ENCODE measurements at places on chromosomes 1 and 21.
A peak's percentile ranks its signal among the peaks of the same experiment; 100 is the strongest.

- peaks cover 9% of the 10 kb centered on the region for H3K27me3 ChIP-seq
- H3K4me1 ChIP-seq: peaks cover 3% of the 10 kb centered on the region
- DNase-seq: no peak
- no peak overlapping the region for H3K27ac ChIP-seq
These were observed 13.9 kb downstream of the CELSR2 start for GRCh38 chr1:109263234-109263596.

DNA sequence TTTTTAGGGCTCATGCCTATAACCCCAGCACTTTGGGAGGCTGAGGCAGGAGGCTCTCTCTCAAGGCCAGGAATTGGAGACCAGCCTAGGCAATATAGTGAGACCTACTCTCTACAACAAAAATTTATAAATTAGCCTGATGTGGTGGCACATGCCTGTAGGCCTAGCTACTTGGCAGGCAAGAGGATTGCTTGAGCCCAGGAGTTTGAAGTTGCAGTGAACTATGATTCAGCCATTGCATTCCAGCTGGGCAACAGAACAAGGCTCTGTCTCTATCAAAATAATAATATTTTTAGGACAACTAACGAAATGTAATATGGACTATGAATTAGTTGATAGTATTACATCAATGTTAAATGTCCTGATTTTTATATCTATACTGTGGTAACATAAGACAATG, 68.8 kb upstream of the ARID1A start:
- H3K27ac ChIP-seq: no peak overlapping the region
- H3K4me1 ChIP-seq: peaks cover 3% of the 10 kb centered on the region
- no peaks in the 10 kb centered on the region for H3K36me3 ChIP-seq
- H3K27me3 ChIP-seq: peaks cover 4% of the 10 kb centered on the region
- H3K4me3 ChIP-seq: no peak overlapping the region

- peaks cover 17% of the 10 kb centered on the region for H3K27me3 ChIP-seq
- no peaks in the 10 kb centered on the region for H3K36me3 ChIP-seq
- DNase-seq: peak; percentile 42
- no peak overlapping the region for H3K4me3 ChIP-seq
These were observed 114.0 kb downstream of the KCNN3 start for GRCh38 chr1:154755858-154756730.

DNA sequence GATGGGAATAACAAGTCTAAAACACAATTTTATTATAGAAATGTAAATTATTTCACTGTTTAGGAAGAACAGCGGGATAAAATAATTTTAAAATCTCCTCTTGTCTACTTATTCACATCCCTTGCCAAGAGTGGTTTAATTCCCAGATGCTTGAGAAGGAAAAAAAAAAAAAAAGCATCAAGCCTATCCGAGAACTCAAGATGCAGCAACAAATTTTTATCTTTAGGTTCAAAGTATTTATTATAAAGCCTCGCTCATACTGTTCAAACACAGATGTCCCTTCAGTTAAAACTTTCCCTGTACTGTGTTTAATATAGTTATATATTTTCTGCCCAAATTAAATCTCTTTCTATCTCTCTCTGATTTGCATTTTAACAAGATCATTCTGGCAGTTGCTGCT, 1615.8 kb downstream of the PLA2G4A start:
- H3K27me3 ChIP-seq: no peaks in the 10 kb centered on the region
- no peaks in the 10 kb centered on the region for H3K4me1 ChIP-seq
- H3K4me3 ChIP-seq: no peak overlapping the region
- DNase-seq: no peak

- H3K27ac ChIP-seq: no peak overlapping the region
- H3K4me1 ChIP-seq: no peaks in the 10 kb centered on the region
- DNase-seq: no peak
- no peaks in the 10 kb centered on the region for H3K27me3 ChIP-seq
- no peaks in the 10 kb centered on the region for H3K36me3 ChIP-seq
These were observed 803.1 kb downstream of the USP25 start for GRCh38 chr21:16532840-16533239.

GRCh38 chr1:162347281-162347680, 29.4 kb downstream of the SPATA46 start:
- DNase-seq: no peak
- H3K36me3 ChIP-seq: no peaks in the 10 kb centered on the region
- peaks cover 10% of the 10 kb centered on the region for H3K27me3 ChIP-seq
- no peak overlapping the region for H3K27ac ChIP-seq
- H3K4me1 ChIP-seq: no peaks in the 10 kb centered on the region

DNA sequence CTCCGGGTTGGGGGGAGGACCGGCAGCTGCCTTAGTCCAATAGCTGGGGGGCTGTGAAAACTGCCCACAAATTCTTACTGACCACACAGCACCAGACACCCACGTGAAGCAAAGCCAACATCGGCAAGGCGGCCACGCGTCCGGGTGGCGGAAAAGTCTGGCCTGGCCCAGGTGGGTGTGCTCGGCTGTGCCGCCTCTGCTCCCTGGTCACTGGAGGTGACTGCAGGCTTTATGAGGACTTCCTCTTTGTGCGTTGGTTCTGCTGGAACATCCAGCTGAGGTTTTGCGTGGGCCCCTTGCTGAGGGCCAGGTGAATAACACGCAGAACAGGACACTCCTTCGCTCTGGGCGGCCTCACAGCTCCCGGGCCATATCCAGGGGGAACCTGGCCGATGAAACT, 35.4 kb downstream of the FAAP20 start:
- no peaks in the 10 kb centered on the region for H3K27me3 ChIP-seq
- peaks cover 10% of the 10 kb centered on the region for H3K4me1 ChIP-seq
- H3K36me3 ChIP-seq: peaks cover 8% of the 10 kb centered on the region
- no peak for DNase-seq

DNA sequence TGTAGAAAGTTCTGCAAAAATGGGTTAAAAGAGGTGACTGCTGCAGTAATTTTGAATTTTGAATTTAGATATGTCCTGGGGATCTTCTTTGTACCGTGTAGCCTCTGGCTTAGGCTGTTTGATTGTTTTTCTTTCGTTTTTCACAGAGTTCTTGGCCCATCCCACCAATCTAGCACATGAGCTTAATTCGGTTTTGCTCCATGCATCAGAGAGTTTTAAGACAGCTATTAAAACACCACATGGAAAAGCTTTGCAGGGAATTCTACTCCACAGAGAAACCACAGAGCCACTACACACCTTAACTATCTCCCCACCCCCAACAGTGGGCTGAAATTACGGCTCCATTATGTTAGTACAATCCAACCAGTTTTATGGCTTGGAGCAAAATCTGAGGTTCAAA, 25.5 kb downstream of the SPAG17 start:
- no peak overlapping the region for H3K27ac ChIP-seq
- DNase-seq: no peak
- H3K36me3 ChIP-seq: no peaks in the 10 kb centered on the region

DNA sequence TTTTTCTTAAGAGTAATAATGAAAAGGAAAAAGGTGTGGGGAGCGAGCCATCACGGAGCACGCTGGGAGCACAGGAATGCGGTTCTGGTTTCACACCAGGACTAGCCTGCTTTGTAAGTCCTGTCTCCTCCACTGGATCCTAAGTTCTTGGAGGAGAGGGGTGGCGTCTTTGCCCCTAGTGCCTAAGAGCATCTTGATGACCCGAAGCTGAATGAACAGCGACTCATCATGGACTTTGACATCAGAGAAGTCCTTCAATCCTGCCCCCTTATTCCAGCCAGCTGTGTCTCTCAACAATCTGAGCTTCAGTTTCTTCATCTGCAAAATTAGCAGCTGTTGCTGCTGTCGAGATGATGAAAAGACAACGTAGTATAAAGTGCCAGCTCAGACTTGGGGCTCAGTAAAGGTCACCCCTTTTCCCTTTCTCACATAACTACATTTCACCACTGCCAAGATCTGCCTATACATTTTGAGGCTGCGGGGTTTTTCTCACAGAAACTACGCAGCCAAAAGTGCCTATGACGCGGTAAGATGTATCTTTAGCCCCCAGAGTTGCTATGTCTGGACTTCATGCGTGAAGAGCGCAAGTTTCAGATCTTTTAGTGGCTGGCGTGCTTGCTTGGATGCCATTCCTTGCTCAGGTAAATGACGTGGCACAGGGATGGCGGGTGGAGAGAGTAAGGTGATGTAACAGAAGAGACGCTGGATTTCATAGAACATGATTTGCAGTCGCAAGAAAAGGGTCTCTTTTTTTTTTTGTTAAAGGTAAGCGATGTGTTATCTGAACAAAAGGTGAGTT, 4.9 kb upstream of the PRDM2 start:
- peaks cover 5% of the 10 kb centered on the region for H3K36me3 ChIP-seq
- peaks cover 18% of the 10 kb centered on the region for H3K27me3 ChIP-seq
- H3K27ac ChIP-seq: no peak overlapping the region
- H3K4me3 ChIP-seq: no peak overlapping the region

- peaks cover 45% of the 10 kb centered on the region for H3K36me3 ChIP-seq
- no peaks in the 10 kb centered on the region for H3K27me3 ChIP-seq
- no peak overlapping the region for H3K27ac ChIP-seq
- no peak for DNase-seq
These were observed 28.8 kb downstream of the PIK3C2B start for GRCh38 chr1:204465546-204466415.

DNA sequence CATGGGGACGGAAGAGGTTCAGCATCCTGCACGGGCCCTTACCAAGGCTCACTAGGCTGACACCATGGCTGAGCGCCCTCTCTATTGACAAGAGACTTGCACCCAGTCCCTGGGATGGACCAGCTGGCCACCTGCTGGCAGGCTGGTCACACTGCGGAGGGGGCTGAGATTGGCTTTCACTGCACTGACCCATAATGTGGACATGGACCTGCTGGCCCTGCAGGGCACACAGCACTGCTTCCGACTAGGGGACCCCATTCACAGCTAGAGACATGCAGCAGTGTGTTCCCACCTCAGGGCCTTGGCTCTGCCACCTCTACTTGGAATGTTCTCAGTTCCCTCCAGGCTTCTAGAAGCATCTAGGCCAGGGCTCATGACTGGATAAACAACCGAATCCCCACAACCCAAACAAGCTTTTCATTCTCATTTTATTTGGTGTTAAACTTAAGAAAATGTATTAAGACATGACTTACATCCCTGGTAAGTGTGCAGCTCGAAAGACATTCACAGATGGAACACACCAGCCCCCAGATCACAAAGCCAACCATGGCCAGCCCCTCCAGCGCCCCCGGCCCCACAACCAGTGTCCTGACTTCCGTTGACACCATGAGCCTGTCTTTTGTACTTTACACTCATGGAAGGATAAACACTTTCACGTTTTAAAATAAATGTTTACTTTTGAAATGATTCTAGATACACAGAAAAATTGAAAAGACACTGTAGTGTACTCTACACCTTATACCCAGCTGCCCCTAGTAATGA, 9.3 kb upstream of the SRARP start:
- DNase-seq: peak; percentile 60
- H3K27me3 ChIP-seq: peaks cover 29% of the 10 kb centered on the region
- H3K4me3 ChIP-seq: no peak overlapping the region
- H3K27ac ChIP-seq: no peak overlapping the region
- H3K4me1 ChIP-seq: no peaks in the 10 kb centered on the region
- no peaks in the 10 kb centered on the region for H3K36me3 ChIP-seq

DNA sequence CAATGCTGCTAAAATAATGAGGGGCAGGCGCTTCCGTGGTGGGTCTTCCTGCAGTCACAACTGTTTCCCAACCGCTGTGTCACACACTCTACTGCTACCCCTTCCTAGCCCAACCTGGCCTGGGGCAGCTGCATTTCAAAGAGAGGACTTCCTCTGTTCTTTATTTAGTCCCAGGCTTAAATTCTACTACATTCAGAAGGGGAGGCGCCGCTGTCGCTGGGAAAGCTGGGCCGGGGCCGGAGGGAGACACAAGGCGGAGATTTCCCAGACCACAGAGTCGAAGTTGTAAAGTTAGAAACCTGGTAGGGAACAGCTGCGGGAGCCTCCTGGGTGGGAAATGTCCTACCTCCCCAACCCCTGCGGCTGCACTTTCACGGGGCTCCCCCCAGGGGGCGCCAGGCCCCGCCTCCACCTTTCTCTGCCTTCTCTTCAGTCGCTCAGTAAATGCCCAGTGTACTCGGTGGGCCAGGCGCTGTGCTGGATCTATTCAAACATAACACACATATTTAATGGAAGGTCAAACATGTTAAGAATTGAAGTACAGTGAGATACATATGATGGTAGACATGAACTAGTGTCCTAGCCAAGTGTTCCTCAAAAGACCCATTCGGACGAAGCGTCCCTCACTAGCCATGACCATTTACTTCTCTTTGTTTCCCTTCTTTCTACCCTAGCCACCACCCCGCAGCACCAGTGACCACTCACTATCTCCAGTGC, 23.1 kb downstream of the DYRK3 start:
- no peak overlapping the region for H3K27ac ChIP-seq
- H3K27me3 ChIP-seq: peaks cover 68% of the 10 kb centered on the region
- H3K4me1 ChIP-seq: peaks cover 12% of the 10 kb centered on the region
- no peaks in the 10 kb centered on the region for H3K36me3 ChIP-seq
- no peak overlapping the region for H3K4me3 ChIP-seq

DNA sequence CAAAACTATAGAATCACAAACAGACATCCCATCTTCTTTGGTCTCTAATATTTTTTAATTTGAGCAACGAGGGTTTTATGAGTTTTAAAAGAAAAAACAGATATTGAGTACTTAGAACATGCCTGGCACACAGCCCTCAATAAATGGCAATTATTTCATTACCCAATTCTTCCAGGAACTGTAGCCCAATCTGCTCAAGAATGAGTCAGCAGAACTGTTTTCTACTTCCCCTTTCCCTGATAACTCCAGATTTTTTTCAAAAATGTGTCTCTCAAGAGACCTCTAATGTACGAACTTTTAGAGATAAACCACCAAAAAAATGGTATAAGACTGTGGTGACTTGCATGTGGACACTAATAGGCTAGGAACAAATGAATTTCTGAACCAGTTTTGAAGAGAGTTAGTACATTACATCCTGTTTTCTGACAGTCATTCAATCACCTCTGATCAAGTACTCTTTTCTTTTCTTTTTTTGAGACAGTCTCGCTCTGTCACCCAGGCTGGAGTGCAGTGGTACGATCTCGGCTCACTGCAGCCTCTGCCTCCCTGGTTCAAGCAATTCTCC, 11.5 kb downstream of the ABL2 start:
- H3K4me3 ChIP-seq: no peak overlapping the region
- no peaks in the 10 kb centered on the region for H3K27me3 ChIP-seq
- peaks cover 12% of the 10 kb centered on the region for H3K4me1 ChIP-seq
- no peak for DNase-seq
- peak overlapping the region; percentile 52 for H3K27ac ChIP-seq

- no peaks in the 10 kb centered on the region for H3K36me3 ChIP-seq
- no peak overlapping the region for H3K27ac ChIP-seq
- no peaks in the 10 kb centered on the region for H3K4me1 ChIP-seq
These were observed 7.4 kb upstream of the EXTL1 start for GRCh38 chr1:26014179-26014578.

DNA sequence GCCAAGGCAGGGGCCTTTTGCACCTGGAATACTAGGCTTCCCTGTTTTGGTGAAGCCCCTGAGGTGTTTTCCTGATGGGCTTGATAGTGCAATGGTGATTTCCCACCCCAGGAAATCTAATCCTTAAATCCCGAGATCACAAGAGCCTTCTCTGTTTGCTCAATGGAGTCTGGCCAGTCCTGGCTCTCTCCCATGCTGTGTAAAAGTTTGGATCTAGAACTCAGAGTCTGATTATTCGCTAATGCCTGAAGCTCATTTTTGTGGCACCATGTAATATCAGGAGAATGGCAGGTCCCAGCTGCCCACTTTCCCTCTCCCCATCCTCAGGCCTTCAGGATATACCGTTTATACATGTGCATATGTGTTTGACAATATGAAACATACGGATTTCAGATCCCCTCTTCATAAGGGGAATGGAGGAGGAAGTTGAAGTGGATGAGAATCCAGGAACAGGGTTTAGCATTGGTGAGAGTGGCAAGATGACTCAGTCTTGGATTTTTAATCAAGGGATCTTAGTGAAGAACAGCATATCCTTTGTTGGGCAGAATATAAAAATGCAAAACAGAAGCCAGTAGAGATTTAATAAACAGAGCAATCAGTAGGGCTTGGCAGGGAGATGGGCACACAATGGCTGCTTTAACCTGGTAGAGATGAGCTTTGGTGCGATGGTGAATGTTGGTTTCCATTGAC, 62.1 kb downstream of the CLIC6 start:
- peaks cover 22% of the 10 kb centered on the region for H3K27me3 ChIP-seq
- H3K4me1 ChIP-seq: peaks cover 7% of the 10 kb centered on the region
- H3K4me3 ChIP-seq: no peak overlapping the region
- no peak overlapping the region for H3K27ac ChIP-seq
- H3K36me3 ChIP-seq: no peaks in the 10 kb centered on the region
- DNase-seq: no peak
